ENCODE measurements at places on chromosomes 4 and X. TPM values are rescaled to one million over a fixed set of nuclear protein-coding genes. Genes with fewer than 3 reads are reported as not detected.

CHST7 gene
- total RNA-seq, result 41.8 TPM

CPE gene
- total RNA-seq, result 16.6 TPM

IQCM gene
- not detected for total RNA-seq

CT45A5 gene
- not detected for total RNA-seq

MMRN1 gene
- 1.5 TPM for total RNA-seq

PAGE4 gene
- not detected for total RNA-seq

PAGE2 gene
- not detected for total RNA-seq

SOX3 gene
- total RNA-seq, result not detected

MAGEB10 gene
- total RNA-seq, result not detected

RTL3 gene
- total RNA-seq, result not detected

SPIN2A gene
- total RNA-seq, result 0.57 TPM

EOLA2 gene
- total RNA-seq, result 30.4 TPM

USP51 gene
- 0.38 TPM for total RNA-seq

TLR1 gene
- total RNA-seq, result 2.3 TPM

TSPAN7 gene
- 23.4 TPM for total RNA-seq

- no peak overlapping the region for H3K27ac ChIP-seq
- no peaks in the 10 kb centered on the region for H3K27me3 ChIP-seq
- no peaks in the 10 kb centered on the region for H3K36me3 ChIP-seq
- no peak overlapping the region for H3K4me3 ChIP-seq
- no peak for DNase-seq
- H3K4me1 ChIP-seq, result peaks cover 7% of the 10 kb centered on the region
Measured at GRCh38 chr4:173124209-173124865, 44.3 kb upstream of the GALNT7 start.

DNA sequence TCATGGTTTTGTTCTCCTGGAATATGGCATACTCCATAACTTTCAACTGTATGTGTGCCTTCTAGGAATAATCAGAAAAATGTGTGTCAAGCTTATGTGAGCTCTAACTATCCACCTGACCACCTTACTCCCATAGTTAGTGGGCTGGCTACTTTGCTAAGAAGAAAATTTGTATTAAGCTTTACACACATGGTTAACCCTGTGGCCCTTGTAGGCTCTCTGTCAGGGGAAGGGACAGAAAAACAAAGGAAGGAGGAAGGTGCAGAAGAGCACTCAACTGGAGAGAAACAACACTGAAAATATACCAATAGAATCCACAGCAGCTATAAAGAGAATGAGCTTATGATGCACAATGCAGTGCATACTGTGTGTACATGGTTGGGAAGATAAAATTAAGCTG lies 84.6 kb downstream of the PPP3CA start:
- H3K27ac ChIP-seq, result no peak overlapping the region
- no peak overlapping the region for H3K4me3 ChIP-seq
- H3K4me1 ChIP-seq, result peaks cover 17% of the 10 kb centered on the region
- H3K27me3 ChIP-seq, result no peaks in the 10 kb centered on the region
- DNase-seq, result no peak

GRCh38 chr4:88841635-88842034 lies 144.0 kb upstream of the NAP1L5 start:
- H3K4me3 ChIP-seq, result no peak overlapping the region
- H3K36me3 ChIP-seq, result no peaks in the 10 kb centered on the region
- DNase-seq, result no peak
- peaks cover 9% of the 10 kb centered on the region for H3K4me1 ChIP-seq
- no peak overlapping the region for H3K27ac ChIP-seq

- H3K4me3 ChIP-seq, result no peak overlapping the region
- peaks cover 6% of the 10 kb centered on the region for H3K27me3 ChIP-seq
- no peak for DNase-seq
Measured at GRCh38 chrX:49932791-49933190, 10.4 kb downstream of the CLCN5 start.

- DNase-seq, result no peak
- H3K4me1 ChIP-seq, result no peaks in the 10 kb centered on the region
- H3K27ac ChIP-seq, result no peak overlapping the region
- H3K36me3 ChIP-seq, result no peaks in the 10 kb centered on the region
Measured at GRCh38 chr4:36427696-36428095, 146.3 kb downstream of the DTHD1 start.

GRCh38 chr4:19577097-19577496 lies 674.6 kb upstream of the SLIT2 start:
- DNase-seq, result no peak
- peaks cover 5% of the 10 kb centered on the region for H3K4me1 ChIP-seq
- no peaks in the 10 kb centered on the region for H3K27me3 ChIP-seq
- H3K36me3 ChIP-seq, result no peaks in the 10 kb centered on the region

GRCh38 chrX:24703185-24703494 lies 9.4 kb downstream of the POLA1 start:
- no peaks in the 10 kb centered on the region for H3K4me1 ChIP-seq
- H3K36me3 ChIP-seq, result peaks cover 47% of the 10 kb centered on the region
- no peaks in the 10 kb centered on the region for H3K27me3 ChIP-seq
- DNase-seq, result no peak
- no peak overlapping the region for H3K4me3 ChIP-seq
- no peak overlapping the region for H3K27ac ChIP-seq

DNA sequence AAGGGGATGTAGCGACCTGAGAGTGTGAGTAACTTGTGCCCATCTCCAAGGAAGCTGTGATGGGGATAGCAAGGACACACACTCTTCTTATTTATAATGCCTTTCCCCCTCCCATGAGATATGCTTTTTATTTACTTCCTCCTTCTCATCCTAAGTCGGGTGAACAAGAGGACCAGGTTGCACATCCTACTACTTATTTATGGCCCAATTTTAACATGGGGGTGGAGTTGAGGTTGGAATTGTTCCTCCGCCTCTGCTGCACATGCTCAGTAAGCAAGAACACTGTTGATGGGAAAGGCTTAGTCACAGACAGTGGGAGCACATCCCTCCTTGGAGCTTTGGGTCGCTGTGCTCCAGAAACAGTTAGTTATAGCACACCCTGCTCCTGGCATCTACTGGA lies 15.2 kb upstream of the TLR8 start:
- no peak overlapping the region for H3K27ac ChIP-seq
- H3K4me1 ChIP-seq, result no peaks in the 10 kb centered on the region
- no peak for DNase-seq
- H3K36me3 ChIP-seq, result no peaks in the 10 kb centered on the region

- peak overlapping the region; percentile 89 for H3K27ac ChIP-seq
- peak overlapping the region; percentile 97 for H3K4me3 ChIP-seq
- H3K36me3 ChIP-seq, result peaks cover 42% of the 10 kb centered on the region
- no peak for DNase-seq
Measured at GRCh38 chr4:472881-473569, 25.9 kb downstream of the ZNF721 start.

DNA sequence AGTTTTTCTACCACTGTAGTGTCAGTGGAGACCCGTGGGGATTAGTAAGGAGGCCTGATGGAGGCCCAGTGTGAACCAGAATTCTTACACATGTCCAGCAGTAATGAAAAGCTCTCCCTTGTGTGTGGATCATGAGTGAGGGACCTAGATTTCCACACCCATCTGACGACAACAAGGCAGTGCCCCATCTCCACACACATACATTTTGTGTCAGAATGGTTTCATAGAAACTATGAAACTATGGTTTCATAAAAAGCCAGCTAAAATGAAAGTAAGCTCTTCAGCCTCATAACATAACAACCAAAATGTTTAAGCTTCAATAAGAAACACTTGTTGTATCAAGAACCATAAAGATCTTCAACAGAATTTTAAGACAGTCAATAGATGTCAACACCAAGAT lies 884.5 kb upstream of the ADGRL3 start:
- no peaks in the 10 kb centered on the region for H3K4me1 ChIP-seq
- no peaks in the 10 kb centered on the region for H3K27me3 ChIP-seq
- no peak overlapping the region for H3K27ac ChIP-seq
- no peaks in the 10 kb centered on the region for H3K36me3 ChIP-seq
- no peak overlapping the region for H3K4me3 ChIP-seq

GRCh38 chr4:2886622-2887021 lies 43.0 kb downstream of the ADD1 start:
- no peaks in the 10 kb centered on the region for H3K27me3 ChIP-seq
- H3K36me3 ChIP-seq, result peaks cover 48% of the 10 kb centered on the region
- no peak overlapping the region for H3K4me3 ChIP-seq
- H3K4me1 ChIP-seq, result peaks cover 4% of the 10 kb centered on the region
- H3K27ac ChIP-seq, result no peak overlapping the region
- DNase-seq, result peak; percentile 28

- no peak for DNase-seq
- H3K4me3 ChIP-seq, result no peak overlapping the region
- H3K27me3 ChIP-seq, result no peaks in the 10 kb centered on the region
- H3K4me1 ChIP-seq, result no peaks in the 10 kb centered on the region
Measured at GRCh38 chr4:48967631-48968030, 18.4 kb upstream of the CWH43 start.

DNA sequence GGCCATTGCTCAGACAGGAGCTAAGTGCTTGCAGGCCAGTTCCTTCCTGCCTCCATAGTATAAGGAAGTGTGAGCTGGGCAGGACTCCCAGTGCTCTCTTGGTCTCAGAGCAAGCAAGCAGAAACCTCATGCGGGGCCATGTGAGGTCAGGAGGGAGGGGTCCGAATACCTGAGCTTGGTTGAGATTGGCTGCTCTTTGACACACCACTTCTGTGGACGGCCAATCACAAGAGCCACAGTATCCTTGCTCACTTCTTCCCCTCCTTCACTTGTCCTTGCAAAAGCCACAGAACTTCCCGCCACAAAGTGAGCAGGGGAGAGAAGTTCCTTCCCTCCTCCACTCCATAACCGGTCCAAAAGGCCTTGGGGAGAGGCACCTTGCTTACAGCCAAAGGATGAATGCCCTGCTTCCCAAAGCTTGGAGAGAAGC lies 56.7 kb downstream of the PRPS1 start:
- DNase-seq, result peak; percentile 69
- H3K36me3 ChIP-seq, result no peaks in the 10 kb centered on the region
- peak overlapping the region; percentile 8 for H3K27ac ChIP-seq
- no peaks in the 10 kb centered on the region for H3K4me1 ChIP-seq
- no peak overlapping the region for H3K4me3 ChIP-seq
- H3K27me3 ChIP-seq, result no peaks in the 10 kb centered on the region

DNA sequence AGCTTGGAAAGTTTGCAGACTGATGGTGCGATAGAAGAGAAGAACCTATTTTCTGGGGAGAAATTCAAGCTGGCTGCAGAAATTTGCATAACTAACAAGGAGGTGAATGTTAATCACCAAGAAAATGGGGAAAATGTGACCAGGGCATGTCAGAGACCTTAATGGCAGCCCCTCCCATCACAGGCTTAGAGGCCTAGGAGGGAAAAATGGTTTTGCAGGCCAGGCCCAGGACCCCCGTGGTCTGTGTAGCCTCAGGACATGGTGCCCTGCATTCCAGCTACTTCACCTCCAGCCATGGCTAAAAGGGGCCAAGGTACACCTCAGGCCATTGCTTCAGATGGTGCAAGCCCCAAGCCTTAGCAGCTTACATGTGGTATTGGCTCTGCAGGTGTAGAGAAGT lies 207.1 kb upstream of the CXorf66 start:
- H3K27me3 ChIP-seq, result no peaks in the 10 kb centered on the region
- no peak for DNase-seq
- H3K4me1 ChIP-seq, result no peaks in the 10 kb centered on the region
- no peak overlapping the region for H3K4me3 ChIP-seq
- H3K27ac ChIP-seq, result no peak overlapping the region

DNA sequence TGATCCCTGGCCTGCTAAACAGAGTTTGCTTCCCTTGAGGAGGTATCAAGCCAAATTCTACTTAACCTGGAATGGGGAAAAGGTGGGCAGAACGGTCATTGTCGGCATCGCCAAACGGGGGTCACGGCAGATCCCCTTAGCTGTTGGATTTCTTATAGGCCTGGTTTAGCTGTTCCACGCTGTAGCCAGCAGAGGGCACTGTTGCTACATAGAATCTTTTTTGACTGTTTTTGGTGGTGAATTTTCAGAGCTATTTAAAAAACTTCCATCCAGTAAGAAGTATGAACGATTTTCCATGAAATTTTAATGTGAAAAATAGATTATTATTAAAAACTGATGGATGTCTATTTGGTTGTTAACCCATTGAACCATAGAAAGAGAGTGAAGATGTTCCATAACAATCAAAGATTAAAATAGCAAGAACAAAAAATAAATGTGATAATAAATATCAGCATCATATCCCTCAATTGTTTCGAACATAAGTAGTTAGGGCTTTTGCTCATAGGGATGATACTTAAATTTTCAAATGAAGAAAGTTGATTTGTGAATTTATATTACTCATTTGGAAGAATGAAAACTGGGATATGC lies 56.6 kb downstream of the LINC00632 start:
- peak; percentile 16 for DNase-seq
- H3K27ac ChIP-seq, result no peak overlapping the region
- H3K4me3 ChIP-seq, result no peak overlapping the region
- no peaks in the 10 kb centered on the region for H3K36me3 ChIP-seq
- H3K27me3 ChIP-seq, result peaks cover 2% of the 10 kb centered on the region

- H3K36me3 ChIP-seq, result peaks cover 73% of the 10 kb centered on the region
- DNase-seq, result no peak
- H3K4me1 ChIP-seq, result no peaks in the 10 kb centered on the region
- no peak overlapping the region for H3K27ac ChIP-seq
Measured at GRCh38 chrX:30833896-30834295, 55.2 kb downstream of the TAB3 start.

GRCh38 chr4:143616771-143617170 lies 83.7 kb downstream of the FREM3 start:
- H3K4me1 ChIP-seq, result no peaks in the 10 kb centered on the region
- H3K36me3 ChIP-seq, result no peaks in the 10 kb centered on the region
- DNase-seq, result no peak
- no peaks in the 10 kb centered on the region for H3K27me3 ChIP-seq

DNA sequence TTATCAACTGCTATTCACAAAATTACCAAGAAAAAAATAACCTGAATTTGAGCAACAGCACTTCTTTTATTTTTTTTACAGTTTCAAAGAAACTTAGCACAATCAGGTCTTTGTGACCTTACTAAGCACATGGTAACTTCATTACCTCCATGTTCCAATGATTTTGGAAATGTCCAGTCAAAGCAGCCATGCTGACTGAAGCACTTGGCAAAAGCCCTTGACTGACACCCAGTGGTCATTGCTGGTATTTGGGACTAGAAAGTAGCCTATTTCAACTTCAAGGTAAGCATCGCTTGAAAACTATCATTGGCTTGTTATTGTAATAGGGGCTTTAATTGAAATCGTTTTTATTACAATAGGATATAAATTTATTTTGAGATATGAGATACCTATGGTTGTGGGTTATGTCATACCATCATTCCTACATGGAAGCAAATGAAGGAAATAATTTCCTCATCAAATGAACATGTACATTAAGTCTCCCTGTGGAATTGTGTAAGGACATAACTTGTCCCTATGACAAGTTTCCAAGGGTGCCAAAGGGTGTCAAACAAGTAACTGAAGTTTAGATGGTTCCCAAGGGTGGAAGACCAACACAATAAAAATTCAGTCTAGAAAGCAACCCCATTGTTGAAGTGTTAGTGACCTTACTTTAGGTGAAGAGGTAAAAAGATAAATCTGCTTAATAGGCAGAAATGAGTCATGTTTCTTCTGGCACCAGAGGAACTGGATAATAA lies 15.2 kb upstream of the ANXA10 start:
- no peak overlapping the region for H3K4me3 ChIP-seq
- no peaks in the 10 kb centered on the region for H3K36me3 ChIP-seq
- H3K27me3 ChIP-seq, result no peaks in the 10 kb centered on the region
- no peaks in the 10 kb centered on the region for H3K4me1 ChIP-seq

GRCh38 chrX:87409113-87409841 lies 108.3 kb upstream of the KLHL4 start:
- no peak overlapping the region for H3K27ac ChIP-seq
- no peaks in the 10 kb centered on the region for H3K4me1 ChIP-seq
- no peaks in the 10 kb centered on the region for H3K27me3 ChIP-seq
- peak; percentile 36 for DNase-seq
